Stimulated activated CD4-positive, alpha-beta T cell treated with anti-CD3 and anti-CD28 coated beads, Interleukin-4, amount 100 ng/mL, for 48 hours (primary cell): ENCODE measurements at places on chromosomes 1 and 21.

DNA sequence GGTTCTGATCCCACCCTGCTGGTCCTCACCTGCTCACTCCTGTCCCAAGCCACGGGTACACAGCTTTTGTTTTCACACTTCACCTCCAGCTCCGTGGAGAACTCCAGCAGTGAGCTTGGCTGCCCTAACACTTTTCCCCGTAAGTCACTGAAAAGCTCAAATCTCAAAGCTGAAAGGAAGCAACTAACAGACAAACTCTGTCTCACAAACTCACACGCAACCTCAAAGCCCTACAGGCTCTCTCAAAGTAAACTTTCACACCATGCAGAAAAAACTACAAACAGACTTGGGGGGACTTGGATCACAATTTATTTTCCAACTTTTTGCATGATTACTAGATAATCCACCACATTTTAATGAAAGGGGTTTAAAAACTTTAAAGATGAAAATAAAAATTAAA lies 88.3 kb downstream of the AK5 start:
- no peak for DNase-seq

GRCh38 chr1:223775054-223775453 lies 62.7 kb downstream of the CAPN2 start:
- no peak for DNase-seq

GRCh38 chr1:206923009-206923960 lies 1.5 kb upstream of the FCMR start:
- peak; percentile 49 for DNase-seq

- DNase-seq = no peak
These were observed 245.3 kb downstream of the SLC45A1 start for GRCh38 chr1:8562881-8563865.

DNA sequence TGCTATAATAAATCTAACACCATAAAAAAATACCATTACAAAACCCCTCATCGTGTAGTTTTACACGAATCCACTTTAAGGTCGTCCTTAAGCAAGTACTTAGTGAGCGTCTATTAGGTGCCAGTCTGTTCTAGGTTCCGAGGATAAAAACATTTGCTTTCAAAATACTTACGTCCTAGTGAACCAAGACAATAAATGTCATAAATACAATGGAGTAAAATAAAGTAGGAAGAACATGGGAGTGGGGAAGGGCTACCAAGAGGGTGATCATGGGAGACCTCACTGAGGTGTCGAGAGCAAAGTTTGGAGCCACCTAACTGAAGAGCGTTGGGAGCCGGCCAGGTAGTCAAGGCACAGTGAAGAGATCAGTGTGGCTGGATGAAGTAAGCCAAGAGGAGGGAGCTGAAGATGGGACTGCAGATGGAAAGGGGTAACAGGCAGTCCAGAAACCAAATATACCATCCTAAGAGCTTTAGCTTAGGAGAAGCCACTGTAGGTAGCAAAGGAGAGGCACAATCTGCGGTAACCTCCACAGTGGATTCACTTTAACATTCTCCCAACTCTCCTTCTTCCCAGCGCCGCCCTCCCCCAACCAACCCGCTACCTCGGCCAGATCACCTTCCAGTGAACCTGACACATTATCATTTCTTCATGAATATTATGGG lies 684 bp downstream of the LTN1 start:
- no peak for DNase-seq

- no peak for DNase-seq
These were observed 482.9 kb downstream of the PTBP2 start for GRCh38 chr1:97204468-97204867.
